Right ventricle myocardium inferior (tissue), 1 donor: ENCODE measurements at places on chromosomes 4 and X.

GRCh38 chr4:17427991-17428390, 83.9 kb downstream of the QDPR start:
- DNase-seq, result no peak

GRCh38 chr4:139963708-139964107, 190.3 kb downstream of the MAML3 start:
- no peak for DNase-seq

DNA sequence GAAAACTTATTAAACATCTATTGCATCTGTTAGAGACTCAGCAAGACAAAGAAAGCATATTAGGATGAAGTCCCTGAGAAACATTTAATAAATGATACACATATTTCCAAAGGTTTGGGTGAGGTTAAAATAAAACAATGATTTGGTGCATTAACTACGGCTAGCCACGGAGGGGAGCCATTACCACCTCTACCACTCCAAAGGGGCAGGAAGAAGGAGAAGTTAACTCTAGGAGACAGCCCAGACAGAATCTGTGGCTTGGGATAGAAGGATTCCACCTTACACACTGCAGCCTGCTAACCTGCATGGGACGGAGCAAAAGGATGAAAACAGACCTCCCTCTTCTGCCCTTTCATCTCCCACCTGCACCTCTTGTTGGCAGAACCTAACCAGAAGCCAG, 189.1 kb upstream of the C1QTNF7 start:
- DNase-seq, result no peak

DNA sequence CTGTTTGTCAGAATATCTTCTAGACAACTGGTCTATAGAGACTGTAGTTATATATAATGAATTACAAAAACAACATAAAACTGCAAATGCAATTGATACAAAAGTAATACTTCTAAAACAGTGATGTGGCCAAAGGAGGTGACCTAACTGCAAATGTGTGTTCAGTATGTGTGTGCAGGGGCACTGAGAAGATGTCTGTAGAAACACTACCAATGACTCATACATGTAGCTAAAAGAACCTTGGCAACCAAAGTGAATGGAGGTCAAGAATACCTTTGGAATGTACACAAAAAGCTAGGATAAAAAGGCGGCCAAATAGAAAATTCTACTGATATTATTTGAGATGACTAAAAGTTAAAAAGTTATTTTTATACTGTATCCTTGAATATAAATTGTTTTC, 261.8 kb downstream of the CAMK2D start:
- DNase-seq, result no peak

- DNase-seq, result no peak
Measured at GRCh38 chr4:8559524-8560264, 20.5 kb upstream of the GPR78 start.

GRCh38 chr4:183038436-183038835, 60.6 kb upstream of the WWC2 start:
- no peak for DNase-seq

GRCh38 chrX:153474718-153475117, 4.3 kb upstream of the HAUS7 start:
- peak; percentile 87 for DNase-seq

DNA sequence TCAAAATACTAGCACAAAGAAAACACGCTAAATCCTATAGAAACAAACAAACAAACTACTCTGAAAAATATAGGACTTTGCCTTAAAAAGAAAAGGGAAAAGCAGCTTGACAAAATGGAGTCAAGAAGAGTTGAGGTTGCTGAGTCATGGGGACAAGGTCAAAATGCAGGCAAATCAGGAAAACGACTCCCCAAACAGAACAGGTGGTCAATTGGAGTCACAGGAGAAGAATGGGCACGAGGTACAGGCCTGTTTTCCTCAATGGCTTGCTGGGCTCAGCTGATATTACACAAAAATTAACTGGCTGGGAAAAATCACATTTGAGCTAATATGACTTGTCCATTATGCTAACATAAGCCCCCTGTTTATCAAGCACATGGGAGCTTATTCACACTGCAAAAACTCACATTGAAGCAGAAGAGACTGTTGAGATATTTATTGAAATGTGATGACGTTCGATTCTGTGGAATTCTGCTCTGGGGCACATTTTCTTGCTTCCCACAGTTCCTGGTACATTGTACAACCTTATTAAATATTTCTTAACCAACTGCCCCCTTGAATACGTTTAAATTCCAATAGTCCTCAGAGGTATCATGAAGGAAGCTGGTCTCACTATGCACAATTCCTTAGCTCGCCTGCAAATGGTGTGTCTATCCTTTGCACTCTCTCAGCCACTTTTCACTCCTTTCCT, 1622.1 kb downstream of the STIM2 start:
- DNase-seq, result no peak

GRCh38 chr4:98919996-98920395, 8.9 kb downstream of the EIF4E start:
- no peak for DNase-seq

GRCh38 chr4:54744487-54744886, 86.7 kb downstream of the KIT start:
- no peak for DNase-seq

- no peak for DNase-seq
Measured at GRCh38 chrX:78839711-78840110, 92.2 kb downstream of the LPAR4 start.

DNA sequence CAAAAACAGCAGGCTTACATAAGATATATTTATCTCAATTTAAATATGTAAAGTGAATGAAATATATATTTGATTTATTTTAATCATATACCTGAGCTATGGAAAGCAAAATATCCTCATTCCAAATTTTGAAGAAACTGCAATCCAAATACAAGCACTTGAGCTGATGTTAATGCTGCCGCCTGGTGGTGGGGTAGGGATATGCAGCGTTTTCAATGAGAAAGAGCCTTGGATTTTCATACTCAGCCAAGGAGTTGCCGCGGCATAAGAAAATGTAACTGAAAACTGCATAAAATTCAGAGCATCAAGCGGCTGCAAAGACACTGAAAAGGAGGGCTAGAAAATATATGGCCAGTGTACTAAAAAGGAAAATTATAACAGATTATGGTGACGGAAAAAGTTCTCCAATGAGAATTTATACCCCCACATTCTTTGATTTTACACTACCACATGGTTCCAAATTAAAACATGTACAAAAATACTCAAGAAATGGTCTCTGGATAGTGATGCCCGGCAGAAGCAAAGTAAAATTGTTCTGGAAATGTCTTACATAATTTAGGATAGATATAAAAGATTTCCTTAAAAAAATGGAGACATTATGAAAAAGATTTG, 660.3 kb upstream of the PITX2 start:
- no peak for DNase-seq

GRCh38 chr4:32462944-32463343, 1742.8 kb downstream of the PCDH7 start:
- DNase-seq, result no peak

DNA sequence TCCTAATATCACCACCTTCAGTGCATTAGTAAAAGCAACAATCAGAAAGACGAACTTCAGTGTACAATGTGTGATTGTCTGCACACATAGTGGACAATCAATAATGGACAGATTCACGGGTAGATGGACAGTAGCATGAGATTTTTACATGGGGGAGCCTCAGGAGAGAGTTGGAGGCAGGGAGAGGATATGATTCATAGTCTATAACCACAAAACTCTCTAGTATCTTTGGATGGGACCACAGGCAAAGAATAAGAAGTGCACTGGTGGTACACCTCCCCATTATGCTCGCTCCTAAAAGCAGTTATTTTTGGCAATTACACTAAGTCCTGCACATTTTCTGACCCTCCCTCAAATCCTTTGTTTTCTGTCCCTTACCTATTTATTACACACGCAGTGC, 624.4 kb upstream of the ACTRT1 start:
- DNase-seq, result no peak

DNA sequence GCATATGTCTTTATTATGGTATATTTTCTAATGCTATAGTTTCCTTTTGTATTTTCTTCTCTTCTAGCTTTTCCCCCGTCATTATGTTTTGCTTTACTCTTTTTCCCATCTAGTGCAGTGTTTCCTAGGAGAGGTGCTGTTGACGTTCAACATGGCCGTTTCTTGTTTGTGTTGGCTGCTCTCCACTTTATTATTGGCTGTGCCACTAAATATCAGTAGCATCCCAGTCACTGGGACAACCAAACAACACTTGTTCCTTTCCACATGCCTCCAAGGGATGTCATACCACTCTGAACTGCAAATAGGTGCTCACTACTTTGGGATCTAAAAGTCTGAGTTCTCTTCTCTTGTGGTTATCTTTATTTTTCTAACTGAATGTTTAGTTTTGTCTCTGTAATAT, 26.5 kb downstream of the GBA3 start:
- no peak for DNase-seq

DNA sequence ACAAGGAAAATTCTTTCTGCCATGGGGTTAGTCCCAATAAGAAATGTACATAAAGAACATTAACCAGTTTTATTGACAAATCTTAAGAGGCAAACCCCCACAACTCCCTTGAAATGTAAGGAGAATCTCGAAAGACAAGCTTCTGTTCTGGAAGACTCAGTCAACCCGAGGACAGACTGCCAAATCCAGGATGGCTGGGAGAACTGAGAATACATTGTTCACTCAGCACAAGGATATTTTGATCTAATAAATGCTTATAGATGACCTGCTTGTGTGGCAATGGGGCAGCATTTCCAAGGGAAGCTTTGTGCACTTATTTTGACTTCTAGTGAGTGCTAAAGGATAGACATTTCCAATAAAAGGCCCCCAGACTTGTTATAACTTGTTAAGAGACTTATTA, 280.4 kb downstream of the DHX15 start:
- no peak for DNase-seq

DNA sequence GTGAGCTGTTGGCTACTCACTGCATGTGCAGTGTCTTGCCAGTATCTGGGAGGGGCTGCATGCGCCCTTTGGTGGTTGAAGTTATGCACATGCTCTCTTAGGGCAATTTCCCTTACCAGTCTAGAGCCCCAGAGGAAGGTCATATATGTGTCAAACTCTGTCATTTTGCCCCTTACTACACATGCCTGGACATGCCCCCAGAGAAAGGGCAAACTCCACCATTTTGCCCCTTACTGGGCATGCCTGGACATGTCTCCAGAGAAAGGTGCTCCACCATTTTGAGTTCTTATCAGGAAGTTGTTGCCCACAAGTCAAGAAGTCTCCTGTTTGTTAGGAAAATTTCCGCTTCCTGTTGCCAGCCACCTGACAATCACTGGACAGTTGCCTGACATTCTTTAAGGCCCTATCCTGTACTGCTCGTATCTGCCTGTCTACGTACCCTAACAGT, 56.4 kb upstream of the PLAC8 start:
- no peak for DNase-seq

DNA sequence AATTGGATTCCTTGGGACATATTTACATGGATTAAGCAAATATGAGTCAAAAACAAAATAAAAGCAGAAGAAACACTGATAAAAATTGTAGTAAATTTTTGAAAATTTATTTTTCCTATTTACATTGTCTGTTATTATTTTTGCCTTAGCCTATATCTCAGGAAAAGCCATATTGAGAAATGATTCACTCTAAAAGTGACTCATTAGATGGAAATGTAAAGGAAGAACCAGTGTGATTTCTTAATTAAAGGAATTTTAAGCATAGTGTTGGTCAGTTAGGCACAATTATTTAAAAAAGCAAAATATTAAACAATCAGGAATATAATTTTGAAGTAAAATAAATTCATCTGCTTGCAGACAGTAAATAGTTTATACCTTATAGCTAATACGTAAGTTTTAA, 167.4 kb upstream of the NAP1L5 start:
- DNase-seq, result no peak

- DNase-seq, result peak; percentile 27
Measured at GRCh38 chr4:860561-860960, 34.6 kb upstream of the CPLX1 start.

DNA sequence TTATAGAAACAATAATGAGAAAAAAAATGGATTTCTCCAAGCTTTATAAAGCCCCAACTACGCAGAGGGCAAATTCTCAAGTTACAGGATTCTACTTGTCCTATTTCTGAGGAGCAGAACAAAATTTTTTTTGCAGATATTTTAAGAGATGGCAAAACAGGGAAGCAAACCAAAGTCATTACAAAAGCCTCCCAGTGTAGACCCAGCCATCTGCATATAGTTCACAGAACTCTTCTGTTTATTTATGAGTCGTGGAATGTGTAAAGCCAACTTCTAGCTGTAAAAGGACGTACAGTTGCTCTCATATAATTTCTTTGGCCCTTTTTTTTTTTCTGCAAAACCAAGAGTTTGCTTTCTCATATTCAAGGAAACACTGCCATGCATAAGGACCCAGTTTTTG, 120.4 kb downstream of the PCDH7 start:
- no peak for DNase-seq

GRCh38 chr4:53959343-53960120, 104.9 kb downstream of the CHIC2 start:
- no peak for DNase-seq

- no peak for DNase-seq
Measured at GRCh38 chrX:26409636-26410035, 193.7 kb downstream of the MAGEB5 start.

DNA sequence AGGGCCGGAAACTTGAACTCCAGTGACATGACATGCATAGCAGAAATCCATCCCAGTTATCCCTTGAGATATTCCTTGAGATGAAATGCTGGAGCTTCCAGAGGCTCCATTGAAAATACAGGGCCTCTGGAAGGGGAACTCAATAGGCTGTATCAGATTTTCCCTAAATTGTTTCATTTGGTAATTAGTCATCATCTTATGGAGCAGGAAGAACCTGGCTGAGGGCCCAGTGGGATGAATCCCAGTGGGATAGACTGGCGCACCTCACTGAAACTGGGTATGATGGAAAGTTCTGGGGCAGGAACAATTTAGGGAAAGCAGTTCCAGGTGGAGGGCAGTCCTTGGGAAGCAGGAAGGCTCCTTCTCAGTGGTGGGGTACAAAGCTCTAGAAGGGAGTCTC, 307.8 kb upstream of the DIPK2B start:
- DNase-seq, result no peak

DNA sequence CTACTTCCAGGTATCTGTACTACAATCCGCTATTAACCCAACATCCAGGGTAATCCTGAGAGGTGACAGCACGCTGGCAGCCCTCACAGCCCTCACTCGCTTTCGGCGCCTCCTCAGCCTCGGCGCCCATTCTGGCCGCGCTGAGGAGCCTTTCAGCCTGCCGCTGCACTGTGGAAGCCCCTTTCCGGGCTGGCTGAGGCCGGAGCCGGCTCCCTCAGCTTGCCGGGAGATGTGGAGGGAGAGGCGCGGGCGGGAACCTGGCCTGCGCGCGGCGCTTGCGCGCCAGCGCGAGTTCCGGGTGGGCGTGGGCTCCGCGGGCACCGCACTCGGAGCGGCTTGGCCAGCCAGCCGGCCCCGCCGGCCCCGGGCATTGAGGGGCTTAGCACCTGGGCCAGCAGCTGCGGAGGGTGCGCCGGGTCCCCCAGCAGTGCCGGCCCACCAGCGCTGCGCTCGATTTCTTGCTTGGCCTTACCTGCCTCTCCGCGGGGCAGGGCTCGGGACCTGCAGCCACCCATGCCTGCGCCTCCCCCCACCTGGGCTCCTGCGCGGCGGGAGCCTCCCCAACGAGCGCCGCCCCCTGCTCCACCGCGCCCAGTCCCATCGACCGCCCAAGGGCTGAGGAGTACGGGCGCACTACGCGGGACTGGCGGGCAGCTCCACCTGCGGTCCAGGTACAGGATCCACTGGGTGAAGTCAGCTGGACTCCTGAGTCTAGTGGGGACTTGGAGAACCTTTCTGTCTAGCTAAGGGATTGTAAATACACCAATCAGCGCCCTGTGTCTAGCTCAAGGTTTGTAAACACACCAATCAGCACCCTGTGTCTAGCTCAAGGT, 87.3 kb downstream of the PRSS12 start:
- DNase-seq, result peak; percentile 72

GRCh38 chr4:4854649-4855295, 4.7 kb upstream of the MSX1 start:
- DNase-seq, result no peak

GRCh38 chrX:69503782-69504625, at the start of gene NALF2:
TSS of gene NALF2 (plus strand) at chrX:69504326. CDS start at chrX:69505283, 957 bp downstream.
- DNase-seq, result peak; percentile 78
